Mononuclear cell (primary cell): ENCODE measurements at places on chromosomes 12 and 14. TPM values are rescaled to one million over a fixed set of nuclear protein-coding genes. Genes with fewer than 3 reads are reported as not detected.

Gene CPNE6
- total RNA-seq, result not detected

Gene NXPH4
- not detected for total RNA-seq

Gene TAS2R9
- total RNA-seq, result not detected

Gene SLCO1B3
- total RNA-seq, result not detected
